ENCODE measurements at places on chromosomes 5 and 9.

- DNase-seq = no peak
These were observed 52.7 kb downstream of the CDKN2A start for GRCh38 chr9:21941337-21941995.

DNA sequence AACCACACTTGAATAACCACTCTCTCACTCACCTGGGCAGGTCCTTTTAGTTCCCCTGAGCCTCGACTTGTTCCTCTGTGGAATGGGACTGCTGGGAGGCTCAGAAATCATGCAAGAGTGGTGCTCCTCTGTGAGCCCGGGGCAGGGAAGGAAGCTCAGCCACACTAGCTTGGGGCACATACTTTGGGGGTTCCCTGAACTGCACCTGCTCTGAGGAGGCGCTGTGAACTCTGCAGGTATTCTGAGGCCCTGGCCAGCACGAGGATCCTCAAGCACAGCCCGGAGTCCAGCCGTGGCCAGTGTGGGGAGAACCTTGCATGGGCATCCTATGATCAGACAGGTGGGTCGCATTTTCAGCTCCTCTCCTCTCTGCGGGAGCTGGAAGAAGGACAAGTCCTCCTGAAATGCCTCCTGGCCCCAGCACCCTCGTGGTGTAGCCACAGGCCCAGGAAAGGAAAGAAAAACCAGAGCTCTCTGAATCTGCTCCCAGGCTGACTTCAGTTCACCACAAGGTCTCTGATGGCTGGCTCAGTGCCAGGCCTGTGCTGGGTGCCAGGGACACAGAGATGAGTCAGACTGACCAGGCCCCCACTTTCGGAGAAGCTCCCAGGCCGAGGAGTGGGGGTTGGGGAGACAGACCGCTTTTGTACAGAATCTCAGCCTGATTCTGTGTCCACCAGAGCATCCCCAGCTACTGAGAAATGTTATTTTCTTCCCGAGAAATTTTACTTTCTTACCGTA, 11.9 kb downstream of the GLIPR2 start:
- no peak for DNase-seq

- DNase-seq = no peak
These were observed 513.9 kb downstream of the DIRAS2 start for GRCh38 chr9:90128587-90129190.

GRCh38 chr9:122192261-122192875, 32.7 kb downstream of the MORN5 start:
- DNase-seq = no peak

DNA sequence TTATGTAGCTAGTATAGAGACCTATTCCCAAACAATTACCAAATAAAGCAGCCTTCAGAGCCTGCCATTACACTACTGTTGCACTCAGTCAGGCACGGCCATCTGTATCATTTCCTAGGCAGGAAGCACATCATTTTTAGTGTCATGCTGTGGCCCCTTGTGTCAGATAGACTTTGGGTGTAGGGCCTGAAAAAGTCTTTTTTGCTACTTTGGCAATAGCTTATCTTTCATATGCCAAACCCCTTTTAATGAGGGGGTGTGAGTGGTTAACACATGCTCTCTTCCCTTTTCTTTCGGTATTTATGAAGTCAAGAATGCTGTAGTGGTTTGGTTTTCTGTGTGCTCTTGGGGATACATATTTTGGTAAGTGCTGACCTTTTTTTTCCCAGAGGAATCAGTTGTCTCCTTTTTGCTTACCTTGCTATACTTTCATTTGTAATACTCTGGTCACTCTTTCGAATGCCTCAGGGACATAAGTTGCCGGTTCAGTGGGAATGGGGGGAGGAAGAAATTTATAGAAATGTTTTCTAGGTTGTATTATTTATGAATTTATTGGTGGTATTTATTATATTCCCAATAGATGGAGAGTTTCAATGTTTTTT, 209.8 kb downstream of the CSNK1G3 start:
- DNase-seq = no peak

GRCh38 chr5:151619812-151620460, 28.8 kb upstream of the FAT2 start:
- DNase-seq = no peak

DNA sequence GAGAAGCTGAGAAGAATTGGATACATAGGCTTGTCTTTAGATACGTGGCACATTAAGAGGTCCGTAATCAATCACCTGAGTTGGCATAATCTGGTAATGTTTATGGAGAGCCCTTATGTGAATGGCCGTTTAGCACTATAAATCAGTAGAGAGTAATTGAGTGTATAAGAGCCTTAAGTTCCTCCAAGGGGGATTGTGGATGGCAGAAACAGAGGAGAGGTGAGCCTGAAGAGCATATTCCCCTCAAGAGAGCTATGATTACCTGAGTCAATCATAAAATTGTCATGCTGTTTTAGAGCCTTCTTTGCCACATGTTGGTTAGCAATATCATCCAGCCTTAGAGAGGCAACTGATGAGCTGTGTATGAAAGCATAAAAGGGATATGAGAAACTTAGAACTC, 58.8 kb downstream of the FOCAD start:
- no peak for DNase-seq

- no peak for DNase-seq
These were observed 23.5 kb upstream of the SSBP2 start for GRCh38 chr5:81774374-81774773.

- no peak for DNase-seq
These were observed 123.1 kb upstream of the PJA2 start for GRCh38 chr5:109532773-109533364.

- DNase-seq = no peak
These were observed 102.1 kb upstream of the CEP78 start for GRCh38 chr9:78133751-78134150.

DNA sequence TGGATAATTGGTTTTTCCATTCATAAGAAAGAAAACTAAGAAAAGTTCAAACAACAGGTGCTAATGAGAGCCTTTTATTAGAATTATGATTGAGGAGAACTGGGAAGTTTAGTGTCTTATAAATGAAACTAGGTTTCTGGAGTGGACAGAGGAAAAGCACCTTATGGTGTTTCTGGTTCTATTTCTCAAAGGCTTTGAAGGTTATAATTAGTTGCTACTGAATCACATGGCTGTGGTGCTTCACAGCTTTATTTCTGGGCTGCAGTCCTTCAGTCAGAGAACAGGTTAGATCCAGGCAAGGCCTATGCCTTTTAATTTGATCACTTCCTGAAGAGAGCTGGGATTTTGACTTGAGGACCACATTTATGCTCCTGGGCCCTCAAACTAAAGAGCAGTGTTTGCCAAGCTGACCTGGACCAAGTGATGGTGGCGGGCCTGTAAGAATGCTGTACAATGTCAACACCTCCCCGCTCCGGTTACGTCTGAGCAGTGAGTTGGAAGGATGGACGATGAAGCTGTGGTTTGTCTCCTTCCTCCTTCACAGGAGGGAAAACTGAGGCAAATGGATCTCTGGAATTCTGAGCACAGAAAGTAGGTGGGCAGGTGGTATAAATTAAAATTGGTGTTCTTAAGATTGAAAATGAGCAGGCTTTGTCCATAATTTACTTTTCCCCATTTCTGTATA, 56.0 kb downstream of the ZNF462 start:
- no peak for DNase-seq

DNA sequence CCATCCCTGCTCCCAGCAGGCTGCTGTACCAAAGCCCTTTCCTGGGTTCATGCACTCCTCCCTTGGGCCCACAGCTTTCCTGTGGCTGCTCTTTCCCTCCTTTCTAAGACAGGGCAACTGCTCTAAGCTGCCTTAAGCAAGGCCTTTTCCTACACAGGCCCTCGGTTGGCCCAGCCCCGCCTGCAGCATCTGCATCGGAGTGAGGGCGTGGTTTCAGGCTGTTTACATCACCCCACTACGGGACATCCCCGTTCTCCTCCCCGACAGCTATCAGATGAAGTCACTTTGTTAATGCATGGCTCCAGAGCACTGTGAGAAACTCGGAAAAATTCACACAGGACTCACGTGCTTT, 3.4 kb downstream of the DPH7 start:
- DNase-seq = no peak

DNA sequence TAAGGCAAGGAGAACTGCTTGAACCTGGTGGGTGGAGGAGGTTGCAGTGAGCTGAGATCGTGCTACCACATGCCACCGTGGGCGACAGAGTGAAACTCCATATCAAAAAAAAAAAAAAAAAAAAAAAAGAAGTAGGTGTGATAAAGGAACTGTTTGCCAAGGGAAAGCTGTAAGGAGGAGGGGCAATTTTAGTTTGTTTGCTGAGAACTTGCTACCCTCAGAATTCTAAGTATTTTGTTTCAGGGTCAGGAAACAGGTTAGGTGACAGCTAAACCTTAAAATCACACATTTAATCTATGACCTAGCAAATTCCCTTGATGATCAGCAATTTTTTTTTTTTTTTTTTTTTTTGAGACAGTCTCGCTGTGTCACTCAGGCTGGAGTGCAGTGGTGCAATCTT, 7.2 kb upstream of the ARRDC3 start:
- no peak for DNase-seq

GRCh38 chr9:26437056-26437711, 455.4 kb downstream of the CAAP1 start:
- no peak for DNase-seq

- DNase-seq = no peak
These were observed 30.6 kb downstream of the PLPP7 start for GRCh38 chr9:131320031-131320685.

- DNase-seq = no peak
These were observed 13.0 kb upstream of the ASS1 start for GRCh38 chr9:130431536-130432303.

GRCh38 chr9:117869287-117869686, 165.1 kb downstream of the TLR4 start:
- DNase-seq = no peak

- DNase-seq = no peak
These were observed 43.2 kb downstream of the TMEM167A start for GRCh38 chr5:83034036-83034435.

DNA sequence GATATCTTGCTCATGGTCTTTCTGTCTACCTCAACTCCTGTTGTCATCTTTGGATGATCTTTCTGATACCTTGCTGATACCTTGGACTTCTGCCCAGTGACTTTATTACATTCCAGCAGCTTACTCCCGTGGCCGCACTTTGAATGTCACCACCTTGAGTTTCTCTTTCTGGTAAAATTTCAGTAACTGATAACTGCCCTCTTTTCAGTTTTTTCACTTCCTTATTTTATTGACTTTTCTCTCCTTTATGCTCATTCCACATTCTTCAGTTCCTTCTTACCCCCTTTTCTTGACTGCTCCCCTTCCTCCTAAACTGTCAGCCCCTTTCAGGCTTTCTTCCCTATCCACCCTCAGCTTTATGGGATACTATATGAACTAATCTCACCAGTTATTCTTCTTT, 7.0 kb upstream of the FBXO4 start:
- no peak for DNase-seq

- DNase-seq = no peak
These were observed 49.7 kb downstream of the VAV2 start for GRCh38 chr9:133942206-133942975.

DNA sequence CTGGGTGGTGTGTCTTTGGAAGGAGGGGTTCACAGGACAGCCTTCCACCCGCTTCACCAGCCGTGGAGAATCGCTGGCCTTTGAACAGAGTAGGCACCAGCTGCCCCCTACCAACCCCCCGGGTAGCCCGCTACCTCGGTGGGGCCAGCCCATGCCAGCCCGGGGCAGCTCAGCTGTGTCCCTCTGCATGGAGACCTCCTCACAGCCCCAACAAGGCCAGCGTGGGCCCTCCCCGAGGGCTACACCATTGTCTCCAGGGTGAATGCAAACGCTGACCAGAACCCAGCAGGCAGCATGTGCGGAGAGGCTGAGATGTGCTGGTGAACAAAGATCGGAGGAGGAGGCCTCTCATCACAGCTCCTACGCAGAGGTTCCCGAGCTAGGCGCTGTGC, 51.9 kb downstream of the LMX1B start:
- no peak for DNase-seq

GRCh38 chr9:36818242-36818938, 215.7 kb downstream of the PAX5 start:
- no peak for DNase-seq

DNA sequence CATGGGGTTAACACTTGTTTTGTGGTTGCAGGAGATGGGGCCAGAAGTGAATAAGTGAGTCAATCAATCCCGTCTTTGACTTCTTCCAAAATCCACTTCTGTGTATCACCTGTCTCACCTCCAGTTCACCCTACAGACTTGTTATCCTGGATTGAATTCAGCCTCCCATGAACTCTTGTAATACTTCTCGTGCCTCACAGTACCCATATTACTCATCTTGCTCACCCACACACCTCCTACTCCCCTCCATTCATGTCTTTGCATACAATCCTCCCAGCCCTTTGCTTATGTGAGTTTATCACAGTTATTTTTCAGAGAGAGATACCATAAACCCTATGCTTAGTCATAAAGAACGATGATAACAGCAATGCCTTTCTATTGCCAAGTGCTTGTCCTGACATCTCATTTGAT, 52.9 kb upstream of the PAPPA start:
- DNase-seq = no peak

DNA sequence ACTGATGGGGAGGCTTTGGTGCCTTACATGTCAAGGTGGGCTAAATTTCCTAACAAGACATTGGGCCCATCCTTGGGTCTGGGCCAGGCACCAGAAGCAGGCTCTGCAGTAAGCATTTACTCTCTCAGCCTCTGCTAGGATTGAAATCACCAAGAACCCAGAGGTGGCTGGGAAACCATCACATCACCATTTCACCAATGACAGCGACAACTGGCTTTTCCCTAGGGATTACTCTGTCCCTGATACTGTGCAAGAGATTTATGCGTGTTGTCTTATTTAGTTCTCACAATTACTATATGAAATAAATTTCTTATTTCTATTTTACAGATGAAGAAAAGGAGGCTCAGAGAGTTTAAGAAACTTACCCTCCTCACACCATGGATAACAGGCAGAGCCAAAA, 342.2 kb downstream of the ARHGEF28 start:
- no peak for DNase-seq

GRCh38 chr5:133307275-133307674, 255.5 kb downstream of the HSPA4 start:
- DNase-seq = no peak

- no peak for DNase-seq
These were observed 253.0 kb downstream of the HINT1 start for GRCh38 chr5:130912088-130912487.

GRCh38 chr5:10319202-10319851, 11.6 kb upstream of the CMBL start:
- no peak for DNase-seq

Data from germinal center (tissue), 1 donor.